ENCODE measurements at places on chromosomes 16 and 17. TPM values are rescaled to one million over a fixed set of nuclear protein-coding genes. Genes with fewer than 3 reads are reported as not detected.

CLEC3A gene
- 1.1 TPM for total RNA-seq

KRT26 gene
- total RNA-seq: not detected

SLC6A4 gene
- total RNA-seq: 15.0 TPM

LPO gene
- total RNA-seq: 0.54 TPM

PLD6 gene
- total RNA-seq: 8.0 TPM

CD7 gene
- total RNA-seq: 0.37 TPM

CRISPLD2 gene
- 4.0 TPM for total RNA-seq

ABCC11 gene
- 0.21 TPM for total RNA-seq

PNPO gene
- total RNA-seq: 110 TPM

LUC7L3 gene
- total RNA-seq: 284 TPM

CES3 gene
- 0.95 TPM for total RNA-seq

GRCh38 chr17:2400474-2400866 is 390 bp downstream of the MNT start:
- H3K27ac ChIP-seq: peak overlapping the region; percentile 93
- H3K27me3 ChIP-seq: no peaks in the 10 kb centered on the region
- H3K4me3 ChIP-seq: peak overlapping the region; percentile 97
- H3K36me3 ChIP-seq: no peaks in the 10 kb centered on the region

DNA sequence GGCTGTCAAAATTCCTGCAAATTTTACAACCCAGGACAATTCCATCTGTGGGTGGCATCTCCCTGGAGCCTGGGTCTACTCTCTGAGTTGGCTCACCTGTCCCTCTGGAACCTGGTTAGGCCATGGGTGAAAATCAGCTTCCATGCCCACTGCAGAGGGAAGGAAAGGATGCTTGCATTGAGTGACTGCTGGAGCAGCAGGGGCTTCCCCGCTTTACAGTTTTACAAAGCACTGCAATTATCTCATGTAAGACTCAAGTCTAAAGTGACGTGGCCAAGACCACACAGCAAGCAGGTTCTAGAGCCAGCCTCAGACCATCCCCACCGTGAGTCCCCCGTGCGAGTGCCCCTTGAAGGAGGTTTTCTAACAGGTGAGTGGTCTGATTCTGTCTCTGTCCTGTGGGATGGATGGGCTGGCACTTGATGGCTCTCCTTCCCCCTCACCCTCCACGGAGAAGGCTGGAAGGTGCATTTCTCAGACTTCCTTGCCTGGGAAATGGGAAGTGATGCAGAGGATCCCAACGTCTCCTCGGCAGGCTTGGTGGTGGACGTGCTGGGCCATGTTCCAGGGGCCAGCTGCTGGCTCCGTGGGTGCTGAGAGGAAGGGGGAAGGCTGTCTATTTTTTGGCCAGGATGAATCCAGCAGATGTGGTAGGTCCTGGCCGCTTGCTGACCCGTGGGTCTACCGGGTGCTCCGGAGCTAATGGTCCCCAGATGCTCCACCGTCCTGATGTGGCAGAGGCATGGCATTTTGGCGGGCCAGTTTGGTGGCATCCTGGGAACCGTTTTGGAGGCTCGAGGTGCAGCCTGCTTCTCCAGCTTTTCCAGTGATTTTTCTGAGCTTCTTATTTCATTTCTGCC is 26.3 kb upstream of the CBX4 start:
- peaks cover 9% of the 10 kb centered on the region for H3K4me1 ChIP-seq
- no peaks in the 10 kb centered on the region for H3K27me3 ChIP-seq
- no peak overlapping the region for H3K4me3 ChIP-seq
- peak overlapping the region; percentile 51 for H3K27ac ChIP-seq
- no peak for DNase-seq
- no peaks in the 10 kb centered on the region for H3K36me3 ChIP-seq

DNA sequence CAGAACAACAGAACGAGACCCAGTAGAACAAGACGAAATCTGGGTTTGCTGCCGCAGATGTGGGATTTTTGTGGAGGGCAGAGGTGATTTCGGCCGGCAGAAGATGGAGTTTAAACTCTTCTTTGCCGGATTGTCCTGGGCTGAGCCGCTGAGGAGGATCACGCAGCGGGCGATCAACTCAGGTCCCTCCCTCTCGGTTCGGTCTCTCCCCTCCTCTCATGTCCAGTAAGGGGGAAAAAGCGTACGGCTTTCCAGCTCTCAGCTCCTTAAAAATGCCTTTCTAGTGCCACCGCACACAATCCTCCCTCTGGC is 2.5 kb downstream of the PHF12 start:
- H3K4me1 ChIP-seq: peaks cover 10% of the 10 kb centered on the region
- H3K4me3 ChIP-seq: peak overlapping the region; percentile 88
- no peak for DNase-seq
- peak overlapping the region; percentile 96 for H3K27ac ChIP-seq
- no peaks in the 10 kb centered on the region for H3K36me3 ChIP-seq

- peaks cover 5% of the 10 kb centered on the region for H3K36me3 ChIP-seq
- H3K27me3 ChIP-seq: no peaks in the 10 kb centered on the region
- peaks cover 29% of the 10 kb centered on the region for H3K4me1 ChIP-seq
- no peak for DNase-seq
- no peak overlapping the region for H3K27ac ChIP-seq
- H3K4me3 ChIP-seq: no peak overlapping the region
Observed at GRCh38 chr17:28047806-28048205, 5.3 kb downstream of the NLK start.

DNA sequence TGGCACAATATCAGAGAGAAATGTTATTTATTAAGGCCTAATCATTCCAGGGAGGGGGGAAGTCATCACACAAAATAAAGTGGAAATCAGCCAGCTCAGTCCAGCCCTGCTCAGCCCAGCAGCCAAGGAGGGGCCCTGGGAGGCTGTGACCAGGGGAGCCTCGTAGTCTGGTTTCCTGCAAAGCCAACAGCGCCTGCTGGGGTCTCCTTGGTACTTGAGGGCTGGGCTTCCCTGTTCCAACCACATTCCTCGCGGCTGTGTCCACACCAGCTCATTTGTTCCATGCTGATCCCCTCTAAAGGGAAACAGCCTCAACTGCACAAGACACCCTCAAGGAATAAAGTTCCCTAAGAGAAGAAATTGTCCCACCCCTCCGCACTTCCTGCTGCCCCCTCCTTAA is 154.0 kb downstream of the TMEM132E start:
- peaks cover 1% of the 10 kb centered on the region for H3K27me3 ChIP-seq
- no peak overlapping the region for H3K4me3 ChIP-seq
- H3K4me1 ChIP-seq: no peaks in the 10 kb centered on the region

GRCh38 chr16:2818272-2818876 is 1.3 kb downstream of the PRSS21 start:
- no peaks in the 10 kb centered on the region for H3K27me3 ChIP-seq
- no peak overlapping the region for H3K4me3 ChIP-seq
- no peak for DNase-seq
- H3K4me1 ChIP-seq: peaks cover 10% of the 10 kb centered on the region
- H3K36me3 ChIP-seq: no peaks in the 10 kb centered on the region
- H3K27ac ChIP-seq: no peak overlapping the region

DNA sequence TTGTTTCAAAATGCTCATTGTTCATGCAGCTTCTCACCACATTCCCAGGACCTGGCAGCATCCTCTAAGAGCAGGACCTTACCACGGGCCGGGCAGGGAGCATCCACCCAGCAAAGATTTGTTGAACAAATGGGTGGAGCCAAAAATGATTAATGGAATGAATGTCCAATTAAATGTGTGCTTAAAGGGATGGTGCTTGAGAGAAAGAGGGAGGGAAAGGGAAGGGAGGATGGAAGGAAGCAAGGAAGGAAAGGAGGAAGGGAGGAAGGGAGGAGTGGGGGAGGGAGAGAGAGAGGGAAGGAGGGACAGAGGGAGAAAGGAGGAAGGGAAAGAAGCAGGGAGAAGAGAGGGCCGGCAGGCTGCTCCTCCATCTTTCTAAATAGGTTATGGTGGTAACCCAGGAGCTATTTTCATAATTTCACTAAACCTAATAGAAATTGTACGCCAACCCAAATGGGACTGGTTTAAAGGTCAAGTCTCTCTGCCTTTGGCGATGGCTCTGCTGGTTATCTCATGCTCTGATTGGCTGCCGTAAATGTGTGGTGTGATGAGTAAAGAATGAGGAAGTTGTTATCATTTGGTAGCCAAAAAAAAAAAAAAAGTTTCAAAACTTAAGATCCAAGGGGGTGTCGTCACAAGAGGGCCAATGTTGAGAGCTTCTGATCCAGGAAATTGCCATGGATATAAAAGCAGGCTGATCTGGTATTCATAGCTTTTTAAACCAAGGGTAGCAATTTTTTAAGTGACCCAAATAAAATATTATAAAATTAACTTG is 126.7 kb upstream of the FOXF1 start:
- H3K27me3 ChIP-seq: no peaks in the 10 kb centered on the region
- peak; percentile 29 for DNase-seq
- peak overlapping the region; percentile 49 for H3K27ac ChIP-seq
- H3K36me3 ChIP-seq: no peaks in the 10 kb centered on the region

DNA sequence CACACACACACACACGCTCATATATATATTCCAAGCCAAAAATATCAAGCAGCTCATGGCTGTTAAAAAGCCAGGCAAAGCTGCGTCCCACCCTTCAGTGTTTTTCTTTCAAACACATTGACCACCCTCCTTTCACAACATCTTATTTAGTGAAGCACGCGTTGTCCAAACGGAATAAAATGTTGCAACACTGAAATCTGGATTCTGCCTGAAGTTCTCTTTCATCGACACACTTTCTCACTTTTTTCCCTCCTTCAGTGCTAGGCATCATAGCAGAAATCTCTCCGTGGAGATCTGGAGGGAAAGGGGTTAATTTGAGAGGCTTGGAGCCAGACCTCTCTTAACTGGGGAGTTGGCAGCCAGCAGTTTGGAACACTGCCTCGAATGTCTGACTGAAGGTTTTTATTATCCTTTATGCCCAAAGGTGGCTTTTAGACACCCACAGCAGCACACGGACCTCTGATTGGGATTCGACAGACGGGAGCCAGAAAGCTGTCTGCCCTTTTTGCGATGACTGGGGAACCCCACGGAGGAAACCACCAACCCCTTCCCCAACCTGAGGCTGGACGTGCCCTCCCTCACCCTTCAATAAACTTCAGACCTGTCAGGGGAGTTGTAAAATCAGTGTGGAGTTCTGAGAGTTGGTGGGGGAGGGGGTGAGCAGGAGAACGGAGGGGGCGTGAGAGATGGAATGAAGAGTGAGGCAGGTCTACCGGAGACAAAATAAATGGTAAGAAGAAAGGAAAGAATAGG is 833.6 kb upstream of the SOX9 start:
- no peak overlapping the region for H3K27ac ChIP-seq
- no peaks in the 10 kb centered on the region for H3K27me3 ChIP-seq

DNA sequence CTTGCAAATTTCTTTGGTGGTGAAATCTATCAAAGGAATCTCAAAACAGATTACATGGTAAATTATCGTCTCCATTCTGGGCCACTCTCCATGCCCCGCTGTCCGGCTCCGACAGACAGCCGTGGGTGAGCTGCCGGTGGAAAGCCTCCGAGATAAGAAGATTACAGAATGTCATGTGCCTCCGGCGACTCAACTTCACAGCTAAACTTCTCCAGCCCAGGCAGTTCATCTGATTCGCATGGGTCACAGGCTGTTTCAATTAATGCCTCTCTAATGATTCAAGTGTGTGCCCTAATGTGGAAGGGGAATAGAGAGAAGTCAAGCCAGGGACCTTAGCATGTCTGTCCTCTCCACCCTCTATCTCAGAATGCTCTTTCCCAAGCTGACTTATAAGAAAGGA is 520.8 kb upstream of the ZFHX3 start:
- H3K4me3 ChIP-seq: no peak overlapping the region
- no peaks in the 10 kb centered on the region for H3K36me3 ChIP-seq
- DNase-seq: no peak
- no peak overlapping the region for H3K27ac ChIP-seq

GRCh38 chr17:37110746-37111145 is 162.0 kb downstream of the AATF start:
- H3K4me1 ChIP-seq: no peaks in the 10 kb centered on the region
- no peak for DNase-seq
- no peak overlapping the region for H3K4me3 ChIP-seq

DNA sequence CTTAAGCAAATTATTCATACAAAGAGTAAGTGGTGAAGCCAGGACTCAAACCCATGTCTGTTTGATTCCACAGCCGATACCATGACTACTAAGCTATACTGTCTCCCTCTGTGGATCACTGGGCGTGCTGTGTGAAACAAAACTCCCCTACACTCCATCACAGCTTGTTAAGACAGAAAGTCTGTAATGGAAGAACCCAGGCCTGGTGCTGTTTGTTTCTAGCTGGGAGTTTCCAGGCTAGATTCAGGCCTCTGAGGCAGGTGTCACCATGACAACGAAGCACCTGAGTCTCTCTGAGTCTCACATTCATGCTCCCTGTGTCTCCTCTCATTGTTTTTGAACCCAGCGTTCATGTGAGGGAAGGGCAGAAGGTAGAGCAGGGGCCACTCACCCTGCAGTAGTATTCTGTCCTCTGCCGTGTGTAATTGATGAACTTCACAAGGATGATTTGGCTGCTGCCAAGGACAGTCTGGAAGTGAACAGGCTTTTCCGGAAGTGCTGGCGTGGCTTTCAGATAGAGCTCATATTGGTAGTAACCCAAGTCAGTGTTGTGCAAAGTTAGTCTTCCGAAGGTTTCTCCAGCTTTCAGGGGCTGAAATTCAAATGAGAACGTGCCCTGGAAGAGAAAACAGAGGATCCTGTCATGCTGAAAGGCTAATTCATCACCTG is 8.6 kb upstream of the VAC14 start:
- H3K27me3 ChIP-seq: no peaks in the 10 kb centered on the region
- DNase-seq: no peak
- no peaks in the 10 kb centered on the region for H3K36me3 ChIP-seq
- no peak overlapping the region for H3K27ac ChIP-seq
- no peaks in the 10 kb centered on the region for H3K4me1 ChIP-seq
- no peak overlapping the region for H3K4me3 ChIP-seq

DNA sequence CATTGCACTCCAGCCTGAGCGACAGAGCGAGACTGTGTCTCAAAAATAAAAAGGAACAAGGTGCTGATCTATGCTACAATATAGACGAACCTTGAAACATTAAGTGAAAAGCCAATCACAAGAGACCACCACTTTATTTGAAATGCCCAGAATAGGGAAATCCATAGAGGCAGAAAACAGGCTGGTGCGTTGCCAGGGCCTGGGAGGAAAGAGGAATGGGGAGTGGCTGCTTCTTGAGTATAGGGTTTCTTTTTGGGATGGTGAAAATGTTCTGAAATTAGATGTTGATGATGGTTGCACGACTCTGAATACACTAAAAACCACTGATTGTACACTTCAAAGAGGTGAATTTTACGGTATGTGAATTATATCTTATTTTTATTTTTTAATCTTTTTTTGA is 20.3 kb upstream of the GLIS2 start:
- no peak overlapping the region for H3K27ac ChIP-seq
- peaks cover 17% of the 10 kb centered on the region for H3K4me1 ChIP-seq
- H3K4me3 ChIP-seq: no peak overlapping the region
- no peaks in the 10 kb centered on the region for H3K27me3 ChIP-seq

All from Caco-2 (cell line).